ENCODE measurements at places on chromosomes 13 and 19.

DNA sequence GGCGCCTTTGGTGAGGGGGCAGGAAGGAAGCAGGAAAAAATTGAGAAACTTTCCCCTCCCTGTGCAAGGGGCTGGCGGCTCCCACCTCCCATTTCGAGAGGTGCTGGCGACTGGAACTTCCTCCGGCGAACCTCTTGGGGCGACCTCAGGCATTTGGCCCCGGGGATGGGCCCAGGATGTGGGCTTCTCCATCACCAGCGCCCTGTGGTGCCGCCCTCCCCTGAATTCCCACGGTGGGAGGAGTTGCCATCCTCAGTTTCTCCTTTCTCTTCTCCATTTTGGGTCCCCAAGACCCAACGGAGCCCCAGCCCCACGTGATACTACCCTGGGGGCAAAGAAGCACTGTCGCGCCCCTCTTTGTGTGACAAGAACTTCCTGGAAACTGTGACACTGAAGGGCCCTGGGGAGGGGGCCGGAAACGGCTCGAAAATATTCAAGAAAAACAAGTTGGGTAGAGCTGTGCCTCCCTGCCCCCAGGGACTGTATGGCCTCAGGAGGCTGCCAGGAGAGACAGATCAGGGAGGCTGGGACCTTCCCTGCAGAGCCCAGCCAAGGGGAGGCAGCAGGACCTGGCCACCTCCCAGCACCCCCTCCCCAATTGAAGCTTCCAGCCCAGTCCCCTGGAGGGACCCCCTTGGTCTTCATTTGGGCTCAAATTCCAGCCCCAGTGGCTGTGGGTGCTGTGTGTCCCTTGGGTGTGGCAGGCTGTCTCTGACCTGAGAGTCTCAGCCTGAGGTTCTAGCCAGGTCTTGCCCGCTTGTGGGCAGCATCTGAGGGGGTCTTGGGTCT is 16.2 kb upstream of the AP1M2 start:
- no peak for DNase-seq

- DNase-seq = peak; percentile 79
Measured at GRCh38 chr19:7500811-7501450, 12.1 kb upstream of the PEX11G start.

GRCh38 chr13:29458419-29458818 is 137.1 kb downstream of the SLC7A1 start:
- no peak for DNase-seq

GRCh38 chr19:30070198-30070967 is 128.3 kb downstream of the URI1 start:
- no peak for DNase-seq

GRCh38 chr13:99926014-99926731 is 45.4 kb downstream of the ZIC5 start:
- no peak for DNase-seq

DNA sequence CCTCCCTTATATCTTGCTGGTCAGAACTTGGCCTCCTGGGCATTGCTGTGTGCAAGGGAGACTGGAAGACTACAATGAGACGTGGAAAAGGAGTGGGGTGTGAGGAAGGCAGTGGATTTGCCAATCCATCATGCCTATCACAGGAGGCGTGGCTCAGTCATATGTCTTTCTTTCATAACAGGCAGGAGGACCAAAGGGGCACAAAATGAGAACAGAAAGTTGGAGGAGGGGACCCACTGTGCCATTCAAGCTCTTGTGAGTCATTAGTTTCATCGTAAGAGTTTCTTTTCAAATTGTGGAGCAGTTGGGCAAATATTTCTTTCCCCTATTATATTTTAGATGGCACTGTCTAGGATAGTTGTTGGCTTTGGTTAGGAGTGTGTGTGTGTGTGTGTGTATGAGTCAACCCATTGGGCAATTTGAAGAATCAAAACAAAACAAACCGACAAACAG is 471.5 kb downstream of the TSHZ3 start:
- no peak for DNase-seq

GRCh38 chr13:105971738-105972137 is 563.7 kb downstream of the EFNB2 start:
- no peak for DNase-seq

GRCh38 chr19:12983542-12984142 is 11.6 kb upstream of the NFIX start:
- DNase-seq = peak; percentile 56

GRCh38 chr13:26719356-26719945 is 41.1 kb downstream of the GPR12 start:
- DNase-seq = no peak

DNA sequence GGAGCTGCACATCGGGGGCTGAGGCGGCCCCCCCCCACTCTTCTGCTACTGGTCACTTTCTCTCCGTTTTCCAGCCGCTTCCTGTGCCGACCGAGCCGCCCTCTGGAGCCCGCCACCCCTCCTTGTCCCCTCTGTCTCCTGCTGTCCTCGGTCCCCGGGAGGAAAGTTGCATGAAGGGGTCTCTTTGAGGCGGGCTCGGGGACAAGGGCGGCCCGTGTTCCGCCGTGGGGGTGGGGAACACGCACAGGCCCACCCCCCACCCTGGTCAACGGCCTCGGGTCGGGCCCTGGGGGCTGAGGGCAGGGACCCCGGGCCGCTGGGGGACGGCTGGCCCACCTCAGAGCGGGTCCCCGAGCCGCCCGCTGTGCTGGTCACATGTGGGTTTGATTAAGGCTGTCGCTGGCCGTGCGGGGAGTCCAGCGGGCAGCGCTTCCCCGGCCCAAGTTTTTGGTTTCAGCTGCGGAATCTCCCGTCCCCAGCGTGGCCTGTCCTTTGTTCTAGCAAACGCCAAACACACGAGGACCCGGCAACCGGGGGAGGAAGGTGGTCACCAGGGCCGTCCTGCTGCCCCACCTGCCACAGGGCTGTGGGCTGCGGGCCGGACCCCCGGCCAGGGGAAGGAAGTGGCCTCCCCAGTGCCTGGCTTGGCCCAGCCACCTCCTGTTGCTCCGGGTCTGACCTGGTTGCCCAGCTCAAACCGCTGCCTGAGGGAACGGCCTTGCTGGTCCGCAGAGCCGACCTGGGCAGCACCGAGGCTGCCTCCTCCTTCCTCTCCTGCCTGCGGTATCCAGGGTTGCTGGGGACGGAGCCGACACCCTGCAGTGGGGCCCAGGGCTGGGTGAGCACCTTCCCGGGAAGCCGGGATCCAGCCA is 1.9 kb downstream of the EFNA2 start:
- no peak for DNase-seq

GRCh38 chr19:5341448-5341820 is 822 bp upstream of the PTPRS start:
- DNase-seq = no peak

GRCh38 chr13:113527272-113527958 is 36.9 kb upstream of the DCUN1D2 start:
- no peak for DNase-seq

DNA sequence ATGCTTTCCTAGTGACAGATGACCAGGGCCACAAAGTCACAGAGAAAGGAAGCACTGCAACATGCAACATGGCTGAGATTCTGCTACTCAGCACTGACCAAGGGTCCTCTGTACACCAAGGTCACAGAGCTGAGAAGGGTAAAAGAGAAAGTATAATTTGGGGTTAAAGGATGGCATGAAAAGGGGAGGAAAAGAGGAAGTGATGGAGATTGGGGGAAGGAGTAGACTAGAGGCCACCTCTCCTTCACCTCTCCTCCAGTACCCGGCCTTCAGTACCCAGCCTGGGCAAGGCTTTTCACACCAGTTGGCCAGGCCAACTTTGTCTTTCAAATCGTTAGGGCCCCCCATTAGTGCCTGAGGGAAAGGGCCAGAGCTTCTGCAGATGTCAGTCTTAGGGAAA is 6.3 kb upstream of the RPS19 start:
- DNase-seq = no peak

GRCh38 chr19:56367829-56368711 is 25.3 kb downstream of the ZNF582 start:
- peak; percentile 59 for DNase-seq

GRCh38 chr13:44698066-44698465 is 121.9 kb upstream of the TSC22D1 start:
- no peak for DNase-seq

- DNase-seq = no peak
Measured at GRCh38 chr19:1860821-1861598, 2.4 kb downstream of the KLF16 start.

DNA sequence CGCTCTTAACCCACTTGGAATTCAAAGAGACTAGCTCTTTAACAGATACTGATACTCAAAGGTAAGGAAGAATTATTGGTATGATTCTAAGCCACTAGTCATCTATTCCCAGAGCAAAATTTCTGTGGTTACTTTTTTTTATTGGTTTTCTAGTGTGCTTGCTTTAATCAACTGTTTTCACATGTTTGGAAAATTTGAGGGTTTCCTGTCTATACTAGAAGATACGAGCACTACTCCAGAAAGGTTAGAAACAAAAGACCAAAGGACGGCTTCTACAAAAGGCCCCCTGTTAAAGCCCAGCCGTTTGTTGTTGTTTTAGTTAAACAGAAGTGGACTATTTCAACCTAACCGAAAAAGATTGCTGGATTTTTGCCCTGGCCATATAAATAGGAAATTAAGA is 18.5 kb upstream of the LPAR6 start:
- no peak for DNase-seq

GRCh38 chr13:45807520-45808099 is 43.9 kb downstream of the SIAH3 start:
- no peak for DNase-seq

DNA sequence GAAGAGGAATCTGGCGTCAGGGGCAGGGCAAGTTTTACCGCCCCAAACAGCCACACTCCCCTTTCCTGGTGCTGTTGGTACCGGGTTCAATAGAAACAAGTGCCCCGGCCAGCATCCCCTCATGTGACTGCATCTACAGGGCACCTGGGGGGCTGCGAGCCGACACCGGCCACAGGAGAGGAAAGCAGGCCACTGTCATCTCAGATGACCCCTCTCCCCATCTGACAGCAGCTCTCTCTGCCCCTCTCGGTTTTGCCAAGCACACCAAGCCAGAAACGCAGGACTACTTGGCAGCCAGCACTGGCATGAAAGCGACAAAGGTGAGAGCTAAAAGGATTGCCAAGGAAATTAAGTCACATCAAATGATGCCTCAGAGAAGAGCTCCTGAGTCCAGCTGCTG is 37.1 kb downstream of the MLLT1 start:
- DNase-seq = no peak

DNA sequence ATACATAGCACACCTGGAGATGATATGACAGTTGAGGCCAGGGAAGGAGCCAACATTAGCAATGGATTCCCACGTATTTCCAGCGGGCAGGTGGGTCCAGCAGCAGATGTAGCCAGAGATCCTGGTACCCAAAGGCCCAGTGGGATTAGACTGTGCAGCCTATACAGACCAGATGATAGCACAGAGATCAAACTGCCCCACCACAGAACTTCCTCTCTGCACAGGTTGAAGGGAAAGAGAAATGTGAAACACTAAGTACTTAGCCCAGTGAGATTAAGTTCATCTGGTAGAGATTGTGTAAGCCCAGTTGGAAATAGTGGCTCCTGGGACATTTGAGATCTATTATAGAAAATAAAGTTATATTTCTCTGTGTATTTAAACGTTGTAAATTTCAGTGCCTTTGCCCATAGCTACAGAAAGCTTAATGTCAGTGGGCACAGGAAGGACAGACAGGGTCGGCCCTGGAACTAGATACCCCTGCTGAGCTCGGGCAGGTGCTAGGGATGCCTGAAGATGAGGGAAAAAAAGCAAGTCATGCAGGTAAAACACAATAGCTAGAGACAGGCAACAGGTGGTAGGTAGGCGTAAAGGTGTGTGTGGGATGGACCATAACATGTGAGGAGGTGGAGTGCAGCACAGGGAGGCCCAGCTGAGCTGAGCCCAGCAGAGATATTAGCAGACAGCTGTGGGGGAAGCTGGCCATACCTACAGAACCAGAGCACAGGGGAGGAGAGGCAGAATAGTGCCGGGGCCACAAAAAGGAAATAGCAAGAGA is 27.3 kb upstream of the SPATA13 start:
- no peak for DNase-seq

DNA sequence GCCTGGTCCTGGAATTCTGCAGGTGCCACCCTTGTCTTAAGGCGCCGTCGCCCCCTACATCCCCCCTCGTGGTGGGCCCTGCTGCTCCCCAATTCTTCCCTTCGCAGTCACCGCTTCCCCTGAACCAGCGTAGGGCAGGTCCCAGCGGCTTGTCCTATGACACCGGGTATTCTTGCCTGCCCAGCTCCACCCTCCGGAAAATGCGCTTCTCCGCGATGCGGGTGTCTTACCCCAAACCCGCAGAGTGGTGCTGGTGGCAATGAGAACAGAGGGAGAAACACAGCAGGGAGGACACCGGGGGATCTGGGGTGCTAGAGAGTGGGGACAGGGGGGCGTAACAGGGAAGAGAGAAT is 9.0 kb downstream of the ZNF808 start:
- no peak for DNase-seq

DNA sequence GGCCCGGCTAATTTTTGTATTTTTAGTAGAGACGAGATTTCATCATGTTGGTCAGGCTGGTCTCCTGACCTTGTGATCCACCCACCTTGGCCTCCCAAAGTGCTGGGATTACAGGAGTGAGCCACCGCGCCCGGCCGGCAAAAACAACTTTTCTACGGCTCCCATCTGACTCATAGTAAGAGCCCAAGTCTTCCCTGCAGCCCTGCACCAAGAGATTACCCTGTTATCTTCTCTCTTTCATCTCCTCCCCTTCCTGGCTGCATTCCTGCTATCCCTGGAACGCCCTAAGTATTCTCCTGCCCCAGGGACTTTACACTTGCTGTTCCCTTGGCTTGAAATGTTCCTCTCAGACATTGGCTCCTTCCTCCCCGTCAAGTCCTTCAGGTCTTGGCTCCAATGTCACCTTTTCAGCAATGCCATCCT is 6.6 kb downstream of the AP2S1 start:
- no peak for DNase-seq

DNA sequence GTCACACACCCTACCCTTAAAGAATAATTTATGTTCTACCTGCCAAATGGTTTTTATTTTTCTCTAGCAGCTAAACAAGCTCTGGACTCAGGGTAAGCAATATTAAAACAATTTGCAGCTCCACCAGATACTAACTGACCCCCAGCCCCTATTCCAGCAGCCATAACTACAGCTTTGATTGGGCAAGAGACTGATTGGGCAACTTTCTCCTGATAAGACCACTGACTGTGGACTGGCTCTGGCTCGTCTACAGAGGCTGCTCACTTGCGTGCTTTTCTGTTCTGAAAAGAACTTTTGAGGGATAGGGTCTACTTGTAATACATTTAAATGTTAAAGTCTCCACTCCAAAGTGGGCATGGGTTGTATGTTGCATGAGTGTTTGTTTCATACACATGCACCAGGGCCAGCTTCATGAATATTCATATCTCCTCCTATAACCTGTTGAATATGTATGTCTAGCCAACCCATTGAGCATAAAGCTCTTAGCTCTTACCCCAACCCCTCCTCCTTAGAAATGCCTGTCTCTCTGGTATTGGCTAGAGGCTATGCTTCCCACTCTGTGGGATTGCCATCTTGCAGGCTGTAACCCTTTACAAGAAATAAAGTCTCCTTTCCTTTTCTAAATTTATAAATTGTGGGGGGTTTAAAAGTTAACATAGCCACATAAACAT is 19.9 kb downstream of the OR7A5 start:
- no peak for DNase-seq

Data from NCI-H1048 (cell line).